GM20000 (cell line): ENCODE measurements at places on chromosomes 4 and X.

GRCh38 chrX:70012756-70013155 is 37.0 kb downstream of the AWAT2 start:
- no peak for DNase-seq

DNA sequence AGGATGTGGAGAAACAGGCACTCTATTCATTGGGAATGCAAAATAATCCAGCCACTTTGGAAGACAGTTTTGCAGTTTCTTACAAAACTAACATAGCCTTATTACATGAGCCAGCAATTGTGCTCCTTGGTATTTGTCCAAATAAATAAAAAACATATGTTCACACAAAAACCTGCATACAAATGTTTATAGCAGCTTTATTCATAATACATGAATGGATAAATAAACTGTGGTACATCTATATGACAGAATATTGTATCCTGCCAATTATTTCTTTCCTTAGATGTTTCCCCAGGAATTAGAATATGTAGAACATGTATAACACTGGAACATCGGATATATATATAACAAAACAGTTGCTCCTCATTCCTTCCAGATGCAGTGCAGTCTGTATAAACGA is 57.7 kb upstream of the VEGFC start:
- DNase-seq = no peak

DNA sequence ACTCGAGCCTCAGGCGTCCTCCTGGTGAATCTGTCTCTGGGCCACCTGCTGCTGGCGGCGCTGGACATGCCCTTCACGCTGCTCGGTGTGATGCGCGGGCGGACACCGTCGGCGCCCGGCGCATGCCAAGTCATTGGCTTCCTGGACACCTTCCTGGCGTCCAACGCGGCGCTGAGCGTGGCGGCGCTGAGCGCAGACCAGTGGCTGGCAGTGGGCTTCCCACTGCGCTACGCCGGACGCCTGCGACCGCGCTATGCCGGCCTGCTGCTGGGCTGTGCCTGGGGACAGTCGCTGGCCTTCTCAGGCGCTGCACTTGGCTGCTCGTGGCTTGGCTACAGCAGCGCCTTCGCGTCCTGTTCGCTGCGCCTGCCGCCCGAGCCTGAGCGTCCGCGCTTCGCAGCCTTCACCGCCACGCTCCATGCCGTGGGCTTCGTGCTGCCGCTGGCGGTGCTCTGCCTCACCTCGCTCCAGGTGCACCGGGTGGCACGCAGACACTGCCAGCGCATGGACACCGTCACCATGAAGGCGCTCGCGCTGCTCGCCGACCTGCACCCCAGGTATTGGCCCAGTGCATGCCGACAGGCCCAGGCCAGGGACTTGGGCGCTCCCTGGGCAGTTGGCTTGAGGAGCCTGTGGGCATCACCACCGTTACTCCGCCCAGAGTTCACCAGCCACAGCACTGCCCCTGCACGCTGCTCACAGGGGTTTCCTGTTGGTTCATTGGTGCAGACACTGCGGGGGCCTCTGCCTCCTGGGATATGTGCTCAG is 1.1 kb downstream of the GPR78 start:
- DNase-seq = no peak

- no peak for DNase-seq
Observed at GRCh38 chrX:39981946-39982345, 115.8 kb downstream of the BCOR start.

- DNase-seq = no peak
Observed at GRCh38 chr4:56464581-56464980, 2.8 kb upstream of the SRP72 start.

DNA sequence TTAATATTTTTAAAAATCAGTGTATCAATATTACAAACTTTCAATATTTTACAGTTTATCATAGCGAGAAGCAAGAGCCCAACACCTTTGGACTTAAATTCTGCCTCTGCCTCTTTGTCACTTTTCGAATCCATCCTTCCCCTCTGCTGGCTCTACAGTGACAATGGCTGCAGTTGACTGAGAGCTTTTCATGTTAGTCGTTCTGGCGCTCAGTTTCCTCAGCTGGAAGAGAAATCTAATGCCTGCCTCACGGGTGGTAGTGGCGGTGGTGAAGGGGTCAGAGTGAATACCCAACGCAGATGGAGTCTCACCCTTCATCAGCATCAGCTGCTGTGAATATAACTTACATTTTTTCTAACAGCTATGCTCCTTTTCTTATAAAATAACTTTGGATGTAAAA is 144.8 kb downstream of the NWD2 start:
- no peak for DNase-seq

DNA sequence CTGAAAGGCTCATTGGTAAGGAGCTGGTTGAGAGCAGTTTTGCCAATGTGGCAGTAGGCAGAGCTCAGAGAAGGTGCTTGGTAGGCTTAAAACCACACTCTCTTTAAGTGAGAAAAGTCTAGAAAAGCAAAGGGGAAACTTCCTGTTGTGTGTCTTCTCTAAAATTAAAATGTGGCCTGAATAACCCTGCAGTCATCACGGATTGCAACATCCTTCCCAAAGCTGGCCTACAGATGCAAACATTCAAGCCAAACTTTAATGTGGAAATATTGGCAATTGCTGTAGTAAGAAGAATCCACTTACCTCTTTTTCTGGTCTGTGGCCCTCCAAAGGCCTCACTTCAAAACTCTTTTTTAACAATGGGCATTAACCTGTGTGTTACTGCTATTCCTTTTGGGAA is 348.5 kb downstream of the OPHN1 start:
- DNase-seq = no peak
